ENCODE measurements at places on chromosomes 2 and 18.

- DNase-seq = no peak
Measured at GRCh38 chr2:232892221-232892620, 22.2 kb downstream of the SNORC start.

DNA sequence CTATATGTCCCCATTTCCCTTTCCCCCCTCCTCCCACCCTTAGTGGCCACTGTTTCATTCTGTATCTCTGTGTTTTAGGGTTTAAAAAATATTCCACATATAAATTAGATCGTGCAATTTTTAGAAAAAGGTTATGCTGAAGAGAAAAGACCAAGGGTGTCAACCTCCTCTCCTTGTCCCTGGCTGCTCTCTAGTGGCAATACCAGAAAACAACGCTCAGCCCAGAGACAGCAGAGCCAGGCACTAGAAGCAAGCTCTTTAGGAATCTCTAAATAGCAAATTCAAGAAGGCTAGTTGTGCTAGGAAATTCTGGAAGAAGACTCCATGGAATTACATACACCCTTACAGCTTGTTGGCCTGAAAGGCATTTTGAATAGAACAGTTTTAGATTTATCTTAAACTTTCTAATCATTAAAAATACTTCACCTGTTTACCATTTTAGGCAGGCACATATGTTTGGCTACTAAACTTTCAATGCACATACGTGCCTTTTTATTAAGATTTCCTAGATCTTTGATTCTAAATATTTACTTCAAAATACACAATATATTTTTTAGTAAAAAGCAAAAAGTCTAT is 35.1 kb upstream of the RASGRP3 start:
- peak; percentile 47 for DNase-seq

GRCh38 chr18:11487390-11487789 is 122.0 kb upstream of the SLC35G4 start:
- DNase-seq = no peak

GRCh38 chr2:111178730-111179405 is 58.2 kb downstream of the BCL2L11 start:
- DNase-seq = peak; percentile 22

DNA sequence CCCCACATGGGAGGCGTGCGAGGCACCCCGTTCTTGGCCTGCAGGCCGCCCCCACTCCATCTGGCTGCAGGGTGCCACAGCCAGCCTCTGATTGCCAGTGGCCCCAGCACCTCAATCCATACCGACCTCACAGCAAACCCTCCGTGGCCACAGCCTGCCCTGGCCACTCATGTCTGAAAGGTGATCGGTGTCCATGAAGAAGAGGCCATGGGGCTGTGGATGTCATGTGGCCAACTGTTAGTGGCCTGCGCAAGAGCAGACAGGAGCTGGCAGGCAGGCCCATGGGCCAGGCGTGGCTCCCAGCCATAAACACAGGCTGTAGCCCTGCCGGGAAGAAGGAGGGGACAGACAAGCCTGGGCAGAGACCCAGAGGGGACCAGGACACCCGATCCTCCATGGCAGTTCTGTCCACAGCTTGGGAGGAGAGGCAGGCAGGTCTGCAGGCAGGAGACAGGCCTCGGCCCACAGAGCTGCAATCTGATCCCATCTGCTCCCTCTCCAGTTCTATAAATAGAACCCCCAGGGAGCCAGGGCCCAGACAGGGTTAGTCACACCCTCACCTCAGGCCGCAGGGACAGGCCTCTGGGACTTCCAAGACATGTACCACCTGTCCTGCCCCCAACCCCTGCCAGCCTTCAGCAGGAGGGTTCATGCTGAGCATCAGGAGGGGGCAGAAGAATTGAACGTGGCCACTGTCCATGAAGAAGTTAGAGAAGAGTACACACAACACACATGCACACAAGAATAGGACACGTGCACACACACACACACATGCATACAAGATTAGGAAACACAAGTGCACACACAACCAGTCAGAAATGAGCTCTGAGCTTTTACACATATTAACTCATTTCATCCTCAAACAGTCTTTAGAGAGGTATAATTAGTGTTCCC is 16.9 kb downstream of the STEAP3 start:
- DNase-seq = no peak

- DNase-seq = no peak
Measured at GRCh38 chr2:176747506-176747905, 465.1 kb upstream of the HNRNPA3 start.

DNA sequence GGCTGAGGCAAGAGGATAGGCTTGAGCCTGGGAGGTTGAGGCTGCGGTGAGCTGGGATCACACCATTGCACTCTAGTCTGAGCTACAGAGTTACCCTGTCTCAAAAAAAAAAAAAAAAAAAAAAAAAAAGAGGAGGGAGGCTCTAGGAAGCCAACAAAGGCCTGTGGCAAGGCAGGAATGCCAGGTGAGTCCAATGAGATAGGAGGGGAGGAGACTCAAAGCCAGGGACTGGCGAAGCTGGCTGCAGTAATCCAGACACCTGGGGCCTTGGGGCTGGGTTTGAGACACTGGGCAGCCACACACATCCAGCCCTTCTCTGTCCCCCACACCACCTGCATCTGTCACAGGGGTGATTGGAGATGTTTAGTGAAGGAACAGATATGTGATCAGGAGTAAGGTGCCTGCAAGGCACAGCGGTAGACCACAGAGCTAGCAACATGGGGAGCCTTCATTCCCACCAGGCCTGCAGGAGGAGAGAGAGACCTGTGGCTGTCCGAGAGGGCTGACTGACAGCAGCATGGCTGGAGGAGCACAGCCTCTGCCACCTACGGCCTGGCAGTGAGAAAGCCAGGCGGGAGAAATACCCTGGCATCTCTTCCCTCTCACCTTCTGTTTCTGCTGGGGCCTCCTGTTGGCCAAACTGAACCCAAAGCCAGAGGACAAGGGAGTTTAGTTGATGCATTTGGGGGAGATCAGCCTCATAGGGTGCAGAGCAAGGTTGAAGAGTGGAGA is 9.5 kb downstream of the CHPF start:
- no peak for DNase-seq

GRCh38 chr2:240060977-240061591 is 7.8 kb upstream of the OR6B3 start:
- DNase-seq = peak; percentile 53

GRCh38 chr2:45826460-45826859 is 175.0 kb downstream of the PRKCE start:
- no peak for DNase-seq

GRCh38 chr2:104868505-104868866 is 14.6 kb downstream of the POU3F3 start:
- no peak for DNase-seq

DNA sequence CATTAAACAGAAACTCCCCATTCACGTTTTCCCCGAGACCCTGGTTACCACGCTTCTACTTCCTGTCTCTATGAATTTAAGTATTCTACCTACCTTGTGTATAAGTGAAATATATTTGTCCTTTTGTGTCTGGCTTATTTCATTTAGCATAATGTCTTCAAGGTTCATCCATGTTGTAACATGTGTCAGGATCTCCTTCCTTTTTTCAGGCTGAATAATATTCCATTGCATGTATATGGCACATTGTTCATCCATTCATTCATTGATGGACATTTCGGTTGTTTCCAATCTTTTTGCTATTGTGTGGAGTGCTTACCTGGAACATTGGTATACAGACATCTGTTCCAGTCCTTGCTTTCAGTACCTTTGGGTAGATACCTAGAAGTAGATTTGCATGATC is 18.2 kb upstream of the CABYR start:
- DNase-seq = no peak

DNA sequence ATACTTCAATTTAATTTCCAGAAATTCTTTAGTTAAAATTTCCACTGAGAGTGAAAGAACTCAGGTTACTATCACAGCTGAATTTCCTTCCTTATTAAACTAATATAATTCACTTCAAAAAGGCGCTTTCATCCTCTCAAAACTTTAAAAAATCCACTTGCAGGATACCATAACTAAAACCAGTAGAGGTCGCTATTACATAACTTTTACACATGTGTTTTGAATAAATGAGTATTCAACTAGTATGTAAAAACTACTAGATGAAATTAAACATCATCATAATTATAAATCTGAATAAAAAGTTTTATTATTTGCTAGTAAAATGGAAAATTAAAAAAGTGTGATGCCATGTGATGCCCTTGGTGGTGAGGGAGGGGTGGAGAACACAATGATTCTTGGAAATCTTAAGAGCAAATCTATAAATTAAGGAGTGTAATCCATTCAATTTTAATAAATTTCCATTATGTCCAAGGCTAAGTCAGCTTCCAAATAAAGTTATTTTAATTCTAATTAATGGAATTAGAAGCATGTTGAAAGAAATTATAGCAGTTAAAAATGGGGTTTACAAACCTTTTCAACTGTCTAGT is 61.4 kb downstream of the SOS1 start:
- peak; percentile 64 for DNase-seq

GRCh38 chr2:26429779-26430578 is 28.3 kb downstream of the DRC1 start:
- DNase-seq = no peak

DNA sequence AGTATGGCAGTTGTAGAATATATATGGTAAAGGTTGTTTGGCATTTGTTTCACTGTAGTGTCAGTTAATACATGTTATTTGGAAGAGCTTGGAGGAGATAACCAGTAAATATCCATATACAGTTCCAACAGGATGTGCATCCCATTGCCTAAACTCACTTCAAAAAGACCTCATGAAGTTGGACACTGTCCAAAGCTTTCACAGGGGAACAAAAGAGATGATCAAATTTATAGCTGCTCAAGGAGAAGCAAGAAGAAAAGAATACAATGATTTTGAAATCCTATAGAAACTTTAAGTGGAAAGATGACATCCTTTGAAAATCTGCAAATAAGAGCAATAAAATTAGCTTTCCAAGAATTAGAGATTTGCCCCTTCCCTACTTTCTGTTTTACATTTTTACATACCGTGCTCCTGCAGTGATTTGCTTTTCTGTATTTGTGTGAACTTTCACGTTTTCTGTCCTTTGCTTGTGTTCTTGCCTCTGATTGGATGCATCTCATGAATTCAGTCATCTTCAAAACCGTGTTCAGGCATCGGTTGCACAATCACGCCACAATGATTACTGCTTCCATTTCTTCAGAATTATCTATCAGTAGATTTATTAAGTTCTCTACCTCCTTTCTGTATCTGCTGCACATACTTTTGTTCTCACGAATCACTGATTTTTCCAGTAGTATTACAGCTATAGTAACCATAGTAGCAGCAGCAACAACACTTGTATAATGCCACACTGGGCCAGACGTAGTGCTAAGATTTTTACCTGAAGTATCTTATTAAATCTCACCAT is 83.8 kb downstream of the PARD3B start:
- no peak for DNase-seq

- DNase-seq = no peak
Measured at GRCh38 chr2:38560092-38560491, 42.6 kb downstream of the HNRNPLL start.

DNA sequence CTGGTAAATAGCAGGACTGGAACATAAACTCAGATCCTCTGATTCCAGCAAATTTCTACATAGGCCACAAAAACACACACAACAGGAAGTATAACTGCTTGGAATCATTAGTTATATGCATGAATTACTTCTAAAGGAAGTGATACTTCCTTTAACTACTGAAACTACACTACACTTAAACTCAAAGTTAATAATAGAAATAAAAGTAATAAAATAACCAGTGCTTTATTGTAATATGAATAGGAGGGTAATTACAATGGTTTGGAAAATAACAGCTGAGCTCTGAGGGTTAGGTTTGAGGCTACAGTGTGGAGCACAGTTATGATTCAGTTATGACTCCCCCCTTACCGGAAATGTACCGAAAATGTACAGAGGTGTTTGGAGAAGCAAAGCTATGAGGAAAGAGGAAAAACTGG is 18.5 kb upstream of the POLI start:
- DNase-seq = peak; percentile 69

DNA sequence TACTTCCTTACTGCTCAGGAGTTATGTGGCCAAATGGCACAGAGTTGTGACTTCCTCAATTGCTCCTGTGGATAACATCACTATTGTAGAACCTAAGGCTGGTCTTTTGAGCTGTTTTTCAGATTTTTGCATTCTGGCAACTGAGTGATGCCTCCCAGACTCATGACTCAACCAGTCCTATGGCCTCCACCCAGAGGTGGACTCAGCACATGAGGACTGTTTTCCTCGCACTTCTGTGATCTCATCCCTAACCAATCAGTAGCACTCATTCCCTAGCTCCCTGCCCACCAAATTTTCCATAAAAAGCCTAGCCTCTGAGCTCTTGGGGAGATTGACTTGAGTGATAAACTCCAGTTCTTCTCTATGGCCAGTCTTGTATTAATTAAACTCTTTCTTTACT is 407.9 kb upstream of the TNP1 start:
- DNase-seq = no peak

DNA sequence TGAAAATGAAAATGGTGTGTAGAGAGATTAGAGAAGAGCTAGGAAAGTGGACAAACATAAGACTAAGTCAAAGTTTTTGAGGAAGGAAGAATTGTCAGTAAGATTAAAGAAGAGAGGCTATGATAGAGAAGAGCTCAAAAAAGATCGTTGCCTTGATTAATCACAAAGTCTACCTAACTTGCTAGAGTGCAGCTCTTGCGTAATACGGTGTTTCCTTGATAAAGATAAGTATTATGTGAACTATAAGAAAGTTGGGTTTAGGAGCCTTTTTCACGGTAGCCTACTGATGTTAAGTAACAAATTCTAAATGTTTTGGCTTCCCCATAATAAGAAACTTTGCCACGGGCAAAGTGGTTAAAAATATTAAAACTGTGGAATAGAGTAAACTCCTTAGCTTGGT is 226.4 kb upstream of the NRXN1 start:
- DNase-seq = no peak

DNA sequence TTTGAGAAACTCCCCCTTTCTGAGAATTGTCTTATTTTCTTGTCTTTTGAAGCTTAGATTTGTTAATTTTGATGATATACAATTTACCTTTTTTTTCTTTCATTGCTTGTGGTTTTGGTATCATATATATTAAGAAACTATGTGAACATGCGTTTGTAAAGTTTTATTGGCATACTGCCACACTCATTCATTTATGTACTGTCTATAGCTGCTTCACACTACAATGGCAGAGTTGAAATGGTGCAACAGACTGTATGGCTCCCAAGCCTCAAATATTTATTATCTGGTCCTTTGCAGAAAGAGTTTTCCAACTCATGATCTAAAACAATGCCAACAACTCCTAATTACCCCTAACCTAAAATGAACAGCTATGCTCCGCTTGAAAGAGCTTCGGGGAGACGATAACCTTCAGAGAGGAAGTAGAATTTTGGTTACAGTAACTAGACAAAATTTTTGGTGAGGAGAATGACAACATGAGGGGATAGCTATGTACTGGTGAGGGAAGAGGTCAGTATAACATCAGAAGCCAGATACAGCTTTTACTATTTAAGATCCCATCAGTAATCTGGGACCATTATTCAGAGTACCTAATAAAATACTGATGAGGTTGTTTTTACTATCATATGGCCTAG is 16.1 kb downstream of the PPP3R1 start:
- no peak for DNase-seq

GRCh38 chr2:138707392-138708074 is 72.7 kb downstream of the NXPH2 start:
- DNase-seq = peak; percentile 16

DNA sequence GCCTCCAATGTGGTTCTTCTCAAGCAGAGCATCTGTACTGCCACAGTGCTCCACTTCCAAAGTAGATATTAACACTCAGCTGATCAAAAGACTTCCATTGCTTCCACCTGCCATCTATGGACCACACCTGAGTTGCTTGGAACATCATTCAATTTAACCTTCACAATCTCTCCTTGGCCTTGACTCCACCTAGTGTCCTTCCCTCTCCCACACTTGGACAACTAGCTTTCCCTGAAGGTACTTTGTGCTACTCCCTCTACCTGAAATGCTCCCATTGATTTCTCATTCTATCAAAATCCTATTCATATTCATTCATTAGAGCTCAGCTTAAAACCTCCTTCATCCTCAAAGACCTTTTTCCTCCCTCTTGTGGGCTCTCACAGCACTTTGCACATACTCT is 48.7 kb downstream of the SOWAHC start:
- DNase-seq = no peak

Data from inflammatory macrophage treated with lipopolysaccharide for 4 hours (primary cell).